ENCODE measurements at places on chromosomes 11 and 22. TPM values are rescaled to one million over a fixed set of nuclear protein-coding genes. Genes with fewer than 3 reads are reported as not detected.

The MSANTD2 gene
- 4.6 TPM for total RNA-seq

The SLC35F2 gene
- total RNA-seq, result 6.7 TPM

DNA sequence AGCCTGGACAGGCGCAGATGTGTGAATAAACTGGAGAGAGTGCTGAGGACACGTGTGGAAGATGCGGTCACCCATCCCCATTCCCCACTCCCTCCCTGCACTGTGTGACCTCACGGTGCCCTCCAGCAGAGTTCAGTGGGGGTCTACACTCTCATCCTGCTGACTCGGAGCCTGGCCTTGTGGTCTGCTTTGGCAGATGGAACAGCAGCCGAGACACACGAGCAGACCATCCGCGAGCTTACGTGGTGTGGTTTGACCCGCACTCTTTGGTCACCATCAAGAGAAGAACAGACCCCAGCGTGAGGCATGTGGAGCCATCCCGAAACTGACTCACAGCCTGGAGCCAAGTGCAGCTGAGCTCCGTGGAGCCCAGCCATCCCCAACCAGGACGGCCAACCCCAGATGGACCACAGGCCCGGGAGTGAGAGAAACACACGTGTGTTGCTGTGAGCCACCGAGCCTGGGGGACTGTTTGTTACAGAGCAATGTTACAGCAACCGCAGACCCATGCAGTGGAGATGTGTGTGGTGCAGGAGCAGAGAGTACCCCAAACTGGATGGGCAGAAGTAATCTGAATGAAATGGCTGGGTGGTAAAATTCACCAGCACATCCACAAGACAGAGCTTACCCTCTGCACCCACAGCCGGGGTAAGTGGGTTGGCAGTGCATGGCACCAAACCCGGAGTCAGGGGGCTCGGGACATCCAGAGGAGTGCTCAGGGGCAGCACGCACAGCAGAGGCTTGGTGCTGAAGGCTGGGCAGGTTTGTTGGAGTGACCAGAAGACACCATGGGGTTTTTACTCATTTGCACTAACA lies 90.7 kb downstream of the RTL6 start:
- no peak for DNase-seq

GRCh38 chr22:35539910-35540594 lies 579 bp upstream of the RASD2 start:
- DNase-seq, result peak; percentile 63

DNA sequence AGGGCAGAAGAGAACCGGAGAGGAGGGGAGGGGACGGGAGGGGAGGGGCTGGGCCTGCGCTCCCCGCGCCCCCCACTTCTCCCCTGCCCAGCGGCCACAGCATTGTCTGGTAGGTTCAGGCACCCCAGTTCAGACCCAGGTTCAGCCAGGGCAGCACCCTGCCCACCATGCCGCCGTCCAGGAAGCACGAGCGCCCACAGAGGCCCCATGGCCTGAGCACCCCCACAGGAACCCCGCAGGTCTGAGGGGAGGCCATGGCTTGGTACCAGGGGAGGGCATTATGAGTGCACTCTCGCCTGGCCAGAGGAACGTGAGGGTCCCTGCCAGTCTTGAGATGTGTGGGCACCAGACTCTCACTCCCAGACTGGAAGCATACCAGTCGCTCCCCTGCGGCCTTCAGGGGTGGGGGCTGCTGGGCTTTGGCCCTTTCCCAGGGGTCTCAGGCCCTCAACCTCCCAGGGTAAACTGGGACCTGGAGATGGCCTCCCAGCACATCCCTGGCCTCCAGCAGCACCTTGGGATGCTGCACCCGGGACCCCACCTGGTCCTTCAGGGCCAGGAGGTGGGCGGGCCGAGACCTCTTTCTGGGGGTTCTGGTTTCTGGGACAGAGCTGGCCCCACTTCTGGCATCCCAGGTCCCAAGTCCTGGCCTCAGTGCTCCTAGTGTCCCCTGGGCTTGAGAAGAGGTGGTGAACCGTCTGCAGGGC lies 597 bp upstream of the PLXNB2 start:
- peak; percentile 66 for DNase-seq

GRCh38 chr22:48089601-48090331 lies 1327.3 kb downstream of the TBC1D22A start:
- no peak for DNase-seq
